ENCODE measurements at places on chromosomes 11 and 22.

DNA sequence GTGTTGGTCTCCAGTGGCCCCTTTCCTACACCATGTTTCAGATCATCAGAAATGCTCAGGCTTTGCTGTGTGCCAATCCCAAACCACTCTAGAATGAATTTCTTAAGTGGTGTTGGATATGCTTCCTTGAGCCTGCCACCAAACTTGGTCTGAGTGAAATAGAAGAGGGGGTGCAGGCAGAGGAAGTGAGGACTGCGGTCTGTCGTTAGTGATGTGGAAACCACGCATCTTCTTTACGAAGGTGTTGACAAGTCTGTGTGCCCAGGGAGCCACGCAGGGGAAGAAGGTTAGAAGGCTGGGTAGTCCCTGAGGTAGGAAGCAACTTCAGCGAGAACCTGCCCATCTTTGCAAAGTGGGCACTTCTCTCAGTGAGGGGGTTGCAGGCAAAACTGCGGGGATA, 187.4 kb upstream of the NAV2 start:
- no peak for DNase-seq

GRCh38 chr11:35517481-35517880, 7.9 kb downstream of the PAMR1 start:
- DNase-seq: no peak

- DNase-seq: no peak
Observed at GRCh38 chr22:38699143-38699542, 1.6 kb downstream of the JOSD1 start.

GRCh38 chr11:107988397-107989158, 20.1 kb upstream of the CUL5 start:
- no peak for DNase-seq

- DNase-seq: no peak
Observed at GRCh38 chr11:116468699-116469098, 304.1 kb downstream of the BUD13 start.

- DNase-seq: no peak
Observed at GRCh38 chr11:61967924-61968757, 707 bp upstream of the FTH1 start.

- no peak for DNase-seq
Observed at GRCh38 chr11:7577291-7578190, 63.7 kb downstream of the PPFIBP2 start.

DNA sequence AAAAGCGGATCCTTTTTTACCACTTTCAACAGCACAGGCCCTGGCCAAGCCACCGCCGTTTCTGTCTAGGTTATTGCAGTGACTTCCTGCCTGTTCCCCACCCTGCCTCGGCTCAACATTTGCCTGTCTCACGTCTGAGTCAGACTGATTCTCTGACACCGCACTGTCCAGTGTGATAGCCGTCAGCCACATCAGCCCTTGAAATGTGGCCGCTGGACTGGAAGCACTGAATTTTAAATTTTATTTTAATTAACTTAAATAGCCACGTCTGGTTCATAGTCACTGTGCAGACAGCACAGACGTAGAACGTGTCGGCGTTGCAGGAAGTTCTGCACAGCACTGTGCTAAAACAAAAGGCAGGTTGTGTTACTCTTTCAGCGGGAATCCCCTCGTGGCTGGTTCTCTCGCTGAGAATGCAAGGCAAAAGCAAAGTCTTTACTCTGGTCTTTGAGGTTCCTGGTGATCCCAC, 56.3 kb upstream of the ADSL start:
- peak; percentile 35 for DNase-seq

- peak; percentile 19 for DNase-seq
Observed at GRCh38 chr22:42780070-42780540, 59.4 kb upstream of the A4GALT start.

DNA sequence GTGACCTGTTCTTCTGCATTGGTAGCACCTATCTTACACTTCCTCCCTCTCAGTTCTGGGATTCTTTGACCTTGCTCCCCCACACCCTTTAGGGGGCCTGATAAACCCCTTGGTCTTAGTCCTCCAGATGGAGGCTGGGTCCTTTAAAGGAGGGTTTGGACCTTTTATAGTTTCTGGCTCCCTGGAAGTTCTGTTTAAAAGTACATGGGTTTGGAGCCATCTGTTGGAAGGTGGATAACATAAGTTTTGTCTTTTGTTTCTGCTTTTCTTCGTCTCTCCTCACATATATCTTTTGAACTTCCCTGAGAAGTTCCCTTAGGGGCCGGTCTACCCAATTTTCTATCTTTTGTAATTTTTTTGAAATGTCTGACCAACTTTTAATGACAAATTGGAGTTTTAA, 17.9 kb upstream of the HYLS1 start:
- DNase-seq: no peak

DNA sequence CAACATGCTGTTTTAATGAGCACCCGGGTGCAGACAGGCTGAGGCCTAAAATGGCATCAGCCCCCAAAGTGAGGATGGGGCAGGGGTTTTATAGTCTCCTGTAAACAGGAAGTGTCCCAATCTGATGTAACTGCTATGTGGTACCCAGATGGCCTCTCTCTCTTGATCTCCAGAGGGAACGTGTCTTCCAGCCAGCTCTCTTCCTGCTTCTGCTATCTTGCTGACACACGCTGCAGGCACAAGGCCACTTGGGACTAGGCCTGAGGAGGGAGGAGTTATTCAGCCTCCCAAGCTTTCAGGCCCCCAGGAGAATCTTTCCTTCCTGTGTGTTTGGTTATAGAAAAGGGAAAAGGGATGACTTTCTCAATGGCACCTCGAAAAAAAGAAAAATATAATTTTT, 11.4 kb upstream of the VSTM5 start:
- DNase-seq: no peak

All from stimulated activated CD8-positive, alpha-beta memory T cell treated with anti-CD3 and anti-CD28 coated beads, Interleukin-4, amount 100 ng/mL, for 4 hours (primary cell).